ENCODE measurements at places on chromosomes 3 and 15.

DNA sequence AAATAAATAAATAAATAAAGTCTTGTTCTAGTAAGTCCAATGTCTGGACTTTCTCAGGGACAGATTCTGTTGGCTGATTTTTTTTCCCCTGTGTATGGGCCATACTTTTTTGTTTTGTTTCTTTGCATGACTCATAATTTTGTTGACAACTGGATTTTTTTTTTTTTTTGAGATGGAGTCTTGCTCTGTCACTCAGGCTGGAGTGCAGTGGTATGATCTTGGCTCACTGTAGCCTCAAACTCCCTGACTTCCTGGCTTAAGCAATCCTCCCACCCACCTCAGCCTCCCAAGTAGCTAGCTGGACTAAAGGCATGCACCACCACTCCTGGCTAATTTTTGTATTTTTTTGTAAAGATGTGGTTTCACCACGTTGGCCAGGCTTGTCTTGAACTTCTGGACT lies 38.9 kb downstream of the TICRR start:
- DNase-seq = no peak

DNA sequence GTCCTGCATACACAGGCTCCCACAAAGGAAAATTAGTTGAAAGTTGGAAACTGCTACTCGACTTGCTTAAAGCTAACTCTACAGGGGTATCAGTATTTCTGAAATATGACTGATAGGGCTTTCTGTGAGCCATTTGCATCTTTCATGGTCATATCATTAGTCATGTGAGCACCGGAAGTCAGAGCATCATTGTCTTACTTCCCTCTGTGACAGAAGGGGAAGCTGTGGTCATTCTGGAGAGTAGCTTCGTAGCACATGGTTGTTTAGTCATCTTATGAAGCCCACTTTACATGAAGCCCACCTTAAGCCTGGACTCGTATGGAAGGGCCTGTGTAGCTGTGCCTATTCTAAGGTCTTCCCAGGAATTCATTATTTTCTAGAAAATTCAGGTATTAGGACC lies 69.0 kb downstream of the COL6A5 start:
- no peak for DNase-seq

- DNase-seq = no peak
These were observed 258.9 kb downstream of the UACA start for GRCh38 chr15:70504299-70504951.

GRCh38 chr15:81288616-81289015 lies 35.3 kb downstream of the STARD5 start:
- no peak for DNase-seq

DNA sequence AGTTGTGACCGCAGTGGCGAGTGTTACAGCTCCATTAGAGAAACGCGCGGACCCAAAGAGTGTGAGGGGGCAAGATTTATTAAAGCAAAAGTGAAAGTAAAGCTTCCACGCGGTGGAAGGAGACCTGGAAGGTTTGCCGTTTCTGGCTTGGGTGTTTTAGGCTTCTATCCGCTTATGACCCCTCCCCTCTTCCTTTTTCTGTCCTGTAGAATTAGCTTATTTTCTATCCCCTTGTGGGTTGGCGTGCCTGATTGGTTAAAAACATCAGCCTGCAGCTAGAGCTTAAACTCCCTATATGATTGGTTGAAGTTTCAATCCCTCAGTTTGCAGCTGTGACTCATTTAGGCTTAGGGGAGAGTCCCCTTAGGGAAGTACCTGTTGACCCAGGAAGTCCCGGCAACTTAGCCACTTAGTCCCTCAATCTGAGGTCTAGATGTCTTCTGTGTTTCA lies 39.6 kb downstream of the C3orf38 start:
- no peak for DNase-seq

All from GM18507 (cell line).